ENCODE measurements at places on chromosomes 7 and 10. TPM values are rescaled to one million over a fixed set of nuclear protein-coding genes. Genes with fewer than 3 reads are reported as not detected.

GRCh38 chr10:13815756-13816155 is 229.0 kb downstream of the PRPF18 start:
- H3K4me3 ChIP-seq, result no peak overlapping the region
- H3K36me3 ChIP-seq, result no peaks in the 10 kb centered on the region

GRCh38 chr10:132636358-132636757 is 98.8 kb downstream of the INPP5A start:
- H3K36me3 ChIP-seq, result no peaks in the 10 kb centered on the region
- H3K4me1 ChIP-seq, result peaks cover 9% of the 10 kb centered on the region
- H3K27me3 ChIP-seq, result peaks cover 8% of the 10 kb centered on the region
- no peak overlapping the region for H3K4me3 ChIP-seq

GRCh38 chr7:112989531-112989930 is 97.1 kb downstream of the GPR85 start:
- no peak overlapping the region for H3K27ac ChIP-seq
- no peaks in the 10 kb centered on the region for H3K27me3 ChIP-seq
- no peak overlapping the region for H3K4me3 ChIP-seq
- no peaks in the 10 kb centered on the region for H3K36me3 ChIP-seq

- H3K4me3 ChIP-seq, result no peak overlapping the region
- no peak overlapping the region for H3K27ac ChIP-seq
- H3K4me1 ChIP-seq, result no peaks in the 10 kb centered on the region
Observed at GRCh38 chr7:69738396-69738951, 140.2 kb downstream of the AUTS2 start.

DNA sequence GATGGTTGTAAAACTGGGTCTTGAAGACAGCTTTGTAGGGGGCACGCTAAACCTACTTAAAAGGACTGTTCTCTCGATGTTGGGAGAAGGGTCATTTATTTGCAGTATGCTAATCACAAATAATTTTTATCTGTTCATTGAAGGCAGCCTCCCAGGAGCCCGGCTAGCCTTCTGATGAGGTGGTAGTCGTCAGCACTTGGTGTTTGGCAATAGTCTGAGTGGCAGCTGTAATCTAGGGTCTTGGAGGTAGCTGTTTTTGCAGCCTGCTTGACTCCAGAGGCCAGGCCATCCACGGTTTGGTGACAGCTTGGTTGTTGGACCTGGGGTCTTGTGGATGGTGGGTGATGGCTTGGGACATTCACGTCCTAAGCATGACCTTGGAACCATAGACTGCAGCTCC is 2.2 kb downstream of the GTF2IRD1 start:
- peaks cover 12% of the 10 kb centered on the region for H3K4me1 ChIP-seq
- DNase-seq, result no peak
- peak overlapping the region; percentile 11 for H3K4me3 ChIP-seq
- no peak overlapping the region for H3K27ac ChIP-seq

DNA sequence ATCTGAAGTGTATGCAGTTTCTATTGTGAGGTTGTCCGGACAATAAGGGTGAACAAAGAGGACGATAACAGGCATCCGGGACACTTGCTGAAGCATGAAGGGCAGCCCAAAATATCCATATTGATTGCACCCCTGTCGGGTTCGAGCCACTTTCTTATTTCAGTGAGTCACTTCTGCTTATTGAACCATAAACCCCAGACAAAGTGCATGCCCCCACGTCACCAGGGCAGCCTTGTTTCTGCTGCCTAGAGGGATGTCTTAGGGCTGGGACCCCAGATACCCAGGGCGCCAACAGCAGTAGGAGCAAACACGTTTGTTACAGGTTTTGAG is 175.3 kb upstream of the LYZL1 start:
- H3K36me3 ChIP-seq, result peaks cover 2% of the 10 kb centered on the region
- H3K4me3 ChIP-seq, result no peak overlapping the region
- no peaks in the 10 kb centered on the region for H3K27me3 ChIP-seq

GRCh38 chr7:147438216-147438615 is 1152.3 kb upstream of the C7orf33 start:
- H3K36me3 ChIP-seq, result no peaks in the 10 kb centered on the region
- no peaks in the 10 kb centered on the region for H3K27me3 ChIP-seq
- H3K27ac ChIP-seq, result no peak overlapping the region
- DNase-seq, result no peak
- H3K4me1 ChIP-seq, result no peaks in the 10 kb centered on the region

GRCh38 chr7:68684246-68684839 is 913.9 kb upstream of the AUTS2 start:
- DNase-seq, result no peak
- H3K4me3 ChIP-seq, result no peak overlapping the region
- H3K27ac ChIP-seq, result no peak overlapping the region
- no peaks in the 10 kb centered on the region for H3K36me3 ChIP-seq

DNA sequence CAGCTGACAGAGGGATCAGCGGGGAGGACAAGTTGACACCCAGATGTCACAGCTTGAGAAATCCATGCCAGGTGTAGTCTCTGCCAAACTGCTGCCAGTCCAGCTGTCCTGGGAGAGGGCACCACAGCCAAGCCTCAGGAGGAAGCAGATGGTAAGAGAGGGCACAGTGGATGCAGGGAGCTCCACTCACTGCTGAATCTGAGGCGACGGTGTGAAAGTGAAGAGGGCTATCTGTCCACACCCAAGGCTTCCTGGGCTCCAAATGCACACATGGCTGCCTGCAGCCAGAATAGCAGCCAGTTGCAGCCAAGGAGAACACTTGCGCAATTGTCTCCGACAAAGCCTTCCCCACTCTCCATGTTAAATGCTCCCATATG is 502.4 kb downstream of the GRID1 start:
- H3K27ac ChIP-seq, result no peak overlapping the region
- H3K4me1 ChIP-seq, result no peaks in the 10 kb centered on the region
- no peak for DNase-seq
- H3K27me3 ChIP-seq, result peaks cover 3% of the 10 kb centered on the region
- H3K36me3 ChIP-seq, result no peaks in the 10 kb centered on the region
- H3K4me3 ChIP-seq, result no peak overlapping the region

FAM25C gene
- total RNA-seq, result not detected

IDI2 gene
- total RNA-seq, result not detected

CASTOR2 gene
- 6.4 TPM for total RNA-seq

PFKFB3 gene
- 90.3 TPM for total RNA-seq

CCDC172 gene
- not detected for total RNA-seq

HELLS gene
- 224 TPM for total RNA-seq

LIPJ gene
- not detected for total RNA-seq

NEBL gene
- total RNA-seq, result 0.22 TPM

PNLIPRP3 gene
- total RNA-seq, result not detected
